ENCODE measurements at places on chromosomes 6 and 20.

DNA sequence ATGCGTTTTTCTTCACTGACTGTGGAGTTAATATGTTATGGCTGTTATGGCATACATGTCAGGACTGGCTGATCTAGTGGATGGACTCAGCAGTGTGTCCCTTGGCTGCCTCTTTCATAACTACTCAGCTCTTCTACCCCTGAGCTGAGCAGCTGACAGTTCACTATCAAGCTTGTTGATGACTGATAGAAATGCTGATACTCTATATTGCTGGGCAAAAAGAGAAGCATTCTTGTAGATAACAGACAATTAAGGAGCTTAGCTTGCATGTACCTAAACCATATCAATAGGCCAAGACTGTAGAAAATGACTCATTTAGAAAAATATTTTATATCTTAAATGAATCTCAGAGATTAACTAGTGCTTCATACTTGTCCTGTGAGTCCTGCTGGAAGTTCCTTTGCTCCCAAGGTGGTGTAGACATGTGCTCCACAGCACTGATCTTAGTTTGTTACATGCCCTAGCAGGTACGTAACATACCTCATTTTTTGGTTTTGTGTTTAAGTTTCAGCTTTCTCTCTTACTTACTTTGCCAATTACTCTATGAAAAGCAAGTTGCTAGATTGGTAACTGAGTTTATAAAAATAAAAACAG, 236.9 kb downstream of the GMDS start:
- DNase-seq, result no peak

- DNase-seq, result no peak
These were observed 4.3 kb upstream of the RFX6 start for GRCh38 chr6:116872771-116873170.

GRCh38 chr6:157335829-157336228, 12.5 kb upstream of the TMEM242 start:
- no peak for DNase-seq

GRCh38 chr6:111173946-111174345, 86.6 kb downstream of the SLC16A10 start:
- no peak for DNase-seq

GRCh38 chr20:49635166-49635565, 67.2 kb upstream of the PTGIS start:
- no peak for DNase-seq

- no peak for DNase-seq
These were observed 104.5 kb upstream of the BEND3 start for GRCh38 chr6:107219851-107220250.

GRCh38 chr6:144140867-144141266, 9.4 kb upstream of the STX11 start:
- DNase-seq, result no peak

DNA sequence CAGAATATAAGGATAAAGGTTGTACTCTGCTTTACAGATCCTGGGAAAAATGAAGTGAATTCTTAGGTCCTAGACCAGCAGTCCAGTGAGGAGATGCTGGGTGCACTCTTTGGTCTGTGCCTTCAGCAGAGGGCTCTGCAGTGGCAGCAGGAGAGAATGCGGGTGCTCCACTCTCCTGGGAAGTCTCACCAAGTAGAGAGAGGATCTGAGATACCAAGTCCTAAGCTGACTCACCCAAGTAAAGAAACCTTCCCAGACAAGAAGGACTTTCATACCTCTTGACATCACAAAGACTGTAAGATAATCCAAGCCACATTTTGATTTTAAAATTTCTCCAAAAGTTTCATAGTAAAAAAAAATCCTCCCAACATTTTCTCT, 116.9 kb upstream of the EMILIN3 start:
- no peak for DNase-seq

DNA sequence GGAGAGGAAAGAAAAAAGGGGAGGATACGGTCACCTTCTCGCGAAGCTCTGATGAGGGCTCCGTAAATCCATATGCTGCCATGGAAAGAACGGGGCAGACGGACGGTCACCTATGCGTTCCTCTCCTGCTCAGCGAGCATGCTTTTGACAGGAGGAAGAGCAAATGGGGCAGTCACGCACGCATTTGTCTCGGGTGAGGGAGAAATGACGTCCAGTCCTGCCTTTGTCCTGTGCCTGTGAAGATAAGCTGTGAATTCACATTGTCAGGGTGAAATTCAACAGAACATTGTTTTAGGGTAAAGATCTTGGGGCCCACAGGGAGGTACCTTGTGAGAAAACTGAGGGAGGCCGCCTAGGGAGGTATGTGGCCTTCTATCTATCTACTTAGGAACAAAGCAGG, 83.8 kb downstream of the IRF4 start:
- DNase-seq, result no peak

- DNase-seq, result no peak
These were observed 47.8 kb downstream of the ARHGAP40 start for GRCh38 chr20:38649275-38649891.

DNA sequence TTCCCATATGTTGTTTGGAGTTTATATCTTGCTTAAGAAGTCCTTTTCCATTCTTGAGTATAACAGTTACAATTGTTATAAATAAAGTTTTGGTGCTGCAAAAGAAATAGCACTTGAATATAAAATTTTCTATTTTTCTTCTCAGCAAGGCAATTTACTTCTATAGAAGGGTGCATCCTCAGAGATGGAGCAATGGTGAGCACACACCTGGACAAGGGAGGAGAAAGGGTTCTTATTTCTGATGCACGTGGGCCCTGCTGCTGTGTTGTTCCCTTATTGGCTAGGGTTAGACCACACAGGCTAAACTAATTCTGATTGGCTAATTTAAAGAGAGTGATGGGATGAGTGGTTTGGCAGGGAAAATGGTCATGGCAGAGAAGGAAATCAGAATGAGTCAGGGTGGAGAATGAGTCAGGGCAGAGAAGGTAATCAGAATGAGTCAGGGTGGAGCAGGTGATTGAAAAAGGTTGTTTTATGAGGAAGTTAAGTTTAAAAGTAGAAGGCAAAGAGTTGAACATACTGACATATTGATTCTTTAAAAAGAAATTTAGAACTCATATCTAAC, 38.0 kb downstream of the CST8 start:
- no peak for DNase-seq

DNA sequence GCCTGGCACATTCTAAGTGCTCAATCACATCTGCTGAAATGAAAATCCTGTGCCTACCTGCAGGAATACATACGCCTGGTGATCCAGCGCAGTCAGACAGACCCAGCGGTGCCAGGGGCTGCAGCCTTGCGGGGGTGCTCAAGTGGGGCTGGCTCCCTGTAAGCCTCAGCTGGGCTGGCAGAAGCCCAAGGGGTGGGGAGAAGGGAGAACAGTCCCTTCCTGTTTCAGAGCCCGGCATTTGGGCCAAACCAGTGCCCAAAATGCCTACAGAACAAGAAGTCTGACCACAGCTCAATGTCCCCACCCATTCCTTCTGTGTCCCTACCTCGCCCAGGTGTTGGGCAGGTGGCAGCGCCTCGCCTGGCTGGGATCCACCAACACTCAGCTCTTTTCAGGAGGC, 22.6 kb downstream of the KCNK15 start:
- no peak for DNase-seq

- peak; percentile 55 for DNase-seq
These were observed at the start of gene MRPS26 for GRCh38 chr20:3045816-3046676. Gene MRPS26 (plus strand): TSS chr20:3046052. CDS start chr20:3046069, 17 bp downstream.

- DNase-seq, result no peak
These were observed 32.2 kb downstream of the ILRUN start for GRCh38 chr6:34664256-34664971.

GRCh38 chr20:51583073-51583472, 40.6 kb upstream of the NFATC2 start:
- no peak for DNase-seq

DNA sequence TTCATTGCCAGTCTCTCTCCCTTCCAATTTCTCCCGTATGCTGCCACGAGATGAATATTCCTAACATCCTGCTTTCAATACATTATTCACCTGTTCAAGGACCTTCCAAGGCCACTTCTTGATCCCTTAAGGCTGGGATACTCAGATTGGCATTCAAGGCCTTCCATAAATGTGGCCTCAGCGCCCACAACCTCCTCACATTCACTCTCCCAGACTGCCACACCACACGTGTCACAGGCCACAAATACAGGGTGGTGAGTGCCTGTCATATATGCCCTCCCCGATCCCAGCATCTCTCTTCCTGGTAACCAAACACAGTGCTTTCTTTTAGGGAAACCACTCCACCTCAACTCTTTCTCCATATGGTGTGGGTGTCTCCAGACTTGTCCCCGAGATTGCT, 55.5 kb downstream of the TTI1 start:
- no peak for DNase-seq

DNA sequence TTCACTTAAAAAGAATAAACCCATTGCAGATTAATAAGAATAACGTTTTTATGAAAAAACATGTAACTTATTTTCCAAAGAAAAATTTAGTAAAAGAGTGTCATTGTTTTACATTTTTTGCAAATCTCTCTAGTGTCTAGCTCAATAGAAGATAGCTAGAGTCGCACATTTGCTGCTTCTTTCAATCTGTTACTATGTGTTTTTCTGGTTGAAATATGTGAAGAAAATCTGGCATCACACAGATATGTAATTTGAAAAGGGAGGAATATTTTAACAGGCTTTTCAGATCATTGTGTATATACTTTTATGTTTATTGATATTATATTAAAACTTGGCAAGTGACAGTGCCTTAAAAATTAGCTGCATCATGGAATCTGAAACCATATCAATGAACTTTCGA, 9.1 kb downstream of the CCN6 start:
- DNase-seq, result no peak

- DNase-seq, result no peak
These were observed 37.4 kb upstream of the SLC9A8 start for GRCh38 chr20:49775229-49775693.

- DNase-seq, result no peak
These were observed 116.9 kb upstream of the FLRT3 start for GRCh38 chr20:14454296-14454695.

DNA sequence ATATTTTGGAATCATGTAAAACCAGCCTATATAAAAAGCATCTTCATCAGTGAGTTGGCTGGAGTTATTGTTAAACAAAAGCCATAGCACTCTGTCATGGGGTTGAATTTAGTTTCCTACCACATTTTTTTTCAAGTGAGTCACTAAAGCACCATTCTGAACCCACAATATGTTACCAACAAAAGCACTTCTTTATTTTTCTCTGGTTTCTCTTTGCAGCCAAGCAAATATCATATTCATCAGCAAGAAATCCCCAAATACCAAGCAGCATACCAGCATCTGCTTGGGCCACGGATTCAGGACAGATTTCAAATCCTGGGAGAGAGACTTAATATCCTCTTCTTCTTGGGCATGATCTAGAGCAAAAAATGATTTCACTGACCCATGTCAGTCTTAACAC, 441.4 kb downstream of the BCKDHB start:
- DNase-seq, result no peak

DNA sequence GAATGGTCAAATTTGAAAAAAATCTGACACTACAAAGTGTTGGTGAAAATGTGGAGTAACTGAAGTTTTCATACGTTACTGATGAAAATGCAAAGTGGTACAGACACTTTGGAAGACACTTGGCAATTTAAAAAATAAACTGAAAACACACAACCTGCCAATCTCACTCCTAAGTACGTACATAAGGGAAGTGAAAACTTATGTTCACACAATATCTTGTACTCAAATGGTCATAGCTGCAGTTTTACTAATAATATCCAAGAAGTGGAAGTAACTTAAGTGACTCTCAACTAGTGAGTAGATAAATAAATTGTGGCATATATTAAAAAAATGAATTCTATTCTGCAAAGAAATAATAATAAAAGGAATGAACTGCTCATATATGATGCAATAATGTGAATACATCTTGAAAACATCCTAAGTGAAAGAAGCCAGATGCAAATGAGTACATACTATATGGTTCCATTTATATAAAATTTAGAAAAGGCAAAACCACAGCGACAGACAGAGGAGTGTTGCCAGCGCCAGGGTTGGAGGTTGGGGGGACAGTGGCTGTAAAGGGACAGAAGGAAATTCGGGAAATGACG, 198.2 kb downstream of the ERMARD start:
- peak; percentile 10 for DNase-seq

DNA sequence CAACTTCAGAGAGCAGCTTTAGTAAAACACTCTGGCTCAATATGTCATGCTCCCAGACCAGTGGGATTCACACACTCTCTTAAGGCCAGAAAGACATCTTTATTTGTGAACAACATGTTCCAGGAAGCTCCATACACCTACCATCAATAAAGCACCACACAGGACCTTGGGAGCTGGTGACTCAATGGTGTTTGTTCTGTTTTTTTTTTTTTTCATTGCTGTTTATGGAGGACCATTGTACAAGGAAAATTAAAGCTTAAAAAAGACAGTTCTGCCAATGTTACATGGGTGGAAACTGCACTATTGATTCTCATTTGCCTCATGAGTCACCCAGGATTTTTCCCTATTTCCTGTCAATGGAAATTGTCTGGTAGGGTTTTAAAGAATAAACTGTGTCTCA, 36.3 kb upstream of the TENT5A start:
- DNase-seq, result no peak

DNA sequence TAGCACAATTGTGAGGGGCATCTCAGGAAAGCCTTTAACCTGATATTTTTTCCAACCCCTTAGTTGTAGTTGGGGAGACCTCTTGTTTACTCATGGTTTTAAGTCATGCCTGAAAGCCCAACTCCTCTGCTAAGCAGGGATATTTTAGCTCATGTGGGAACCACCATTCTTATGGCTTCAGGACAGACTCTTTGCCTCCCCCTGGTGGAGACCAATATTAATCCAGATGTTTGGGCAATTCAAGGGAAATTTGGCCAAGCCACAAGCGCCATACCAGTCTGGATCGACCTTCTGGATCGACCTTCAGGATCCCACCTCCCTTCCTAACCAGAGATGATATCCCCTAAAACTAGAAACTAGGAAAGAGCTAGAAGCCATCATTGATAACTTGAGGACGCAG, 211.2 kb downstream of the C6orf118 start:
- DNase-seq, result no peak

DNA sequence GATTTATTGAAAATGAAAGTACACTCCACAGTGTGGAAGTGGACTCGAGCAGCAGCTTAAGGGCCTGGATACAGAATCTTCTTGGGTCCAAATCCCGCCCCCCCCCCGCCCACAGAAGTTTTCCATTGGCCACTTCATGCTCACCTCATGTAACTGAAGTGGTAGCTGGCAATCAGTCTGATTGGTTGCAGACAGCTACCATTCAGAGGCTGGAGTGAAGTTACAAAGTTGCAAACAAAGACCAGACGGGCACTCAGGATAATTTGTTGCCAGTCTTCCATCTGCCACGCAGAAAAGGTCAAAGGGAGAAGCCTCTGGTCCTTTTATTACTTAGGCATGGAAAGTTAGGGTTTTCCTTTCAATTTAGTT, 25.8 kb upstream of the FABP7 start:
- no peak for DNase-seq

GRCh38 chr6:46891252-46891795, 30.4 kb downstream of the ADGRF5 start:
- no peak for DNase-seq

GRCh38 chr20:51818479-51819008, 16.2 kb upstream of the SALL4 start:
- no peak for DNase-seq

DNA sequence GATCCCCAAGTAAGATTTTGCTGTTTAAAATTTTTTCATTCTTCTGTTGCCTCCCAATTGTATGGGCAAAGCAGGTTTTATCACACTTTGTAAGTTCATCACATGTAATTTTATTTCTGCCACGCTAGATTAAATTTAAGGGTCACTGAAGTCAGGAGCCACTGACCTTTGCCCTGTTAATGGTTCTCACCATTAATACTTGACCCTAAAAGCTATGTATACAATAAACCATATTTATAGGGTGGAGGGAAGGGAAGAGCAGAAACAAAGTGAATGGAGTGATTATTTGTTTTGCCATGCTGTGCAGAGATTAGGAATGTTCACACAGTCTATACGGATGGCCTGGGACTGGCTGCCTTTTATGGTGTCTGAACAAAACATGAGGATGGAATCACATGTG, 186.7 kb downstream of the BMP2 start:
- DNase-seq, result no peak

Data from GM12864 (cell line).